Activated CD8-positive, alpha-beta memory T cell treated with anti-CD3 and anti-CD28 coated beads, Interleukin-2, amount 10 ng/mL, durations not matched to agents 7 days and 5 days (primary cell): ENCODE measurements at places on chromosomes 2 and 18.
A peak's percentile ranks its signal among the peaks of the same experiment; 100 is the strongest.

DNA sequence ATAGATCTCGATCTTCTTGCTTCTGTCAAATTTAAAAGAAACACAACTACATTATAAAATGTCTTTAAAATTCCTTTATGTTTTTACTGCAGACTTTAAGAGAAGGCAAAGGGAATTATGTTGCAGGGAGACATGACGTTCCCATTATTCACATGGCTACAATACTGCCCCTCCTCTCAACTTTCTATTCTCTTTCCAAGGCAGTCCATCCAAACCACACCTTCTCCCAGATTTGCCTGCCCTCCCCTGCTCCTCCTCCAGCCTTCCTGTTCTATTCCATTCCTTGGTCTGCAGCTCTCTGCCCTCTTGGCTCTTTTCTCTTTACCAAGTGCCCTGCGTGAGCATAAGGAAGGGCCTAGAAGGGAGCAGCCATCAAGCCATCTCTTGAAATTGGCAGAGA, 61.3 kb downstream of the NABP1 start:
- H3K27ac ChIP-seq = no peak overlapping the region
- no peak for DNase-seq
- peaks cover 19% of the 10 kb centered on the region for H3K27me3 ChIP-seq
- peaks cover 2% of the 10 kb centered on the region for H3K36me3 ChIP-seq

- no peaks in the 10 kb centered on the region for H3K27me3 ChIP-seq
- H3K4me1 ChIP-seq = peaks cover 80% of the 10 kb centered on the region
- no peak overlapping the region for H3K4me3 ChIP-seq
- DNase-seq = no peak
- H3K36me3 ChIP-seq = peaks cover 41% of the 10 kb centered on the region
- peak overlapping the region; percentile 17 for H3K27ac ChIP-seq
Observed at GRCh38 chr2:233416199-233416598, 61.9 kb downstream of the DGKD start.

DNA sequence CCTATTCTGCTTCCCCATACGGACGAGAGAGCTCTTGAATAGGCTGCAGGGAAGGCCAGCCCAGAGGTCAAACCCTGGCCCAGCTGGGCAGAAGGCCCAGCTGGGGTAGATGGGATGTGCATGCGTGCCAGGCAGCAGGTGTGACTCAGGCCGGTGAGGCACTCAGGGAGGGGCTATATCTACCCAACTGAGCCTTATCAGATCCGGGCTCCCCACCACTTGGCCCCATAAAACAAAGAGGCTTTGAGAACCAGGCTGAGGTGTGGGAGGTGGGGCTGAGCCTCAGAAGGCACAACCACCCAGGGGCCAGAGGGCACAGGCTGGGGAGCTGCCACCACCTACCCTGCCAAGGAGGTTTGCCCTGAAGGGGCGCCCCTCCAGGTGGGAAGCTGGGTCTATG, 8.0 kb upstream of the CFAP65 start:
- no peak overlapping the region for H3K27ac ChIP-seq
- H3K27me3 ChIP-seq = peaks cover 39% of the 10 kb centered on the region
- H3K4me1 ChIP-seq = no peaks in the 10 kb centered on the region
- no peak for DNase-seq
- no peak overlapping the region for H3K4me3 ChIP-seq

DNA sequence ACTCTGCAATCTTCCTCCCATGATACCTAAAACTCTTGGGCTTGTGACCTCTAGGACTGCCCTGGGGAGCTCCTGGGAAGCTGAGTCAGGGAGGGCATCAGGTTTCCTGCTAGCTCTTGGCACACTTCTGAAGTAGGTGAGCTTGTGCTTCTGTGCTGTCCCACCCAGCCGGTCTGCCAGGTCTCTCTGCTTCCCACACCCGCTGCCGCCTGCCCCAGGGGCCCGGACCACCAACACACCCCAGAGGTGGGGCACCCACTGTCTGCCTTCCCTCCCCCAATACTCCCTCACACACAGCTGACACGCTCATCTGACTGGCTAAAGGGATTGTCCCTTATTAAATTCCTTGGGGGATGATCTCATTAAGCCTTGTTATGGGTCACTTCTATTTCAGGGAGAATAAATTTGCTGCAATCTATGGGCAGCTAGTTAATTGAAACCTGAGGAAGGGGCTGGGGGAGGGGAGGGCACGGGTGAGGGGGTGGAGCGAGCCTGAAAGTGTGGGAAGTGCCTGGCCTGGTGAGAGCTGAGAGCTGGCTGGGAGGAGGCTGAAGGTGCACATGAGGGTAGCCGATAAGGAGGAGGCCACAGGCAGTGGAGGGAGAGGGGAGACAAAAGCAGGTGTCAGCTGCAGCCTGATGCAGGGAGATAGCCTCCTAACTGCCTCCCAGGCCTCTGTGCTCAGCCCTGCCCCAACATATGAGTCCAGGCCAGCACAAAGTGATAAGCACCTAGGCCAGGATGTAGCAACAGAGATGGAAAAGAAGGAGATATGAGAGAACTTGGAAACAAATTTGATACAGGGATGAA, 48.8 kb downstream of the HAUS1 start:
- H3K4me3 ChIP-seq = no peak overlapping the region
- H3K27me3 ChIP-seq = peaks cover 38% of the 10 kb centered on the region
- no peak overlapping the region for H3K27ac ChIP-seq
- H3K36me3 ChIP-seq = peaks cover 17% of the 10 kb centered on the region

GRCh38 chr2:201854221-201854801, 48.0 kb downstream of the CDK15 start:
- DNase-seq = no peak
- H3K4me3 ChIP-seq = no peak overlapping the region

- H3K27ac ChIP-seq = peak overlapping the region; percentile 8
- no peaks in the 10 kb centered on the region for H3K27me3 ChIP-seq
- no peaks in the 10 kb centered on the region for H3K36me3 ChIP-seq
Observed at GRCh38 chr18:48727681-48728080, 188.8 kb downstream of the CTIF start.

DNA sequence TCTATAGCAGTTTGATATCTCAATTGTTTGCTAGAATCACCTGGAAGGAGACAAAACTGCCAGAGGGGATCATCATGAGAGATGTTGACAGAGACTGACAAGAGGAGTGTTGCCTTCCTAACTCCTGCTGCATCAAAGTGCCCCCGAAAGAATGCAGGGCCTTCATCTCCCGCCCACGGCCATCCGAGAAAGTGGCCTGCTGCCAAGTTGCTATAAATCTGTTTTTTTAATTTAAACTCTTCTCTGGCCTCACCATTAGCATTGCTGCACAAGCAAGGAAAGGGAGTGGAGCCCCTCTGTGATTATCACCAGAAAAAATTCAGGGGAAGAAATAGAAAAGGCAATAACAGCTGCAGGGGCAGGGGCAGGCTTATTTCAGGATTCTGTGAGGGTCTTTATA, 238.1 kb upstream of the EPHA4 start:
- no peaks in the 10 kb centered on the region for H3K4me1 ChIP-seq
- no peaks in the 10 kb centered on the region for H3K27me3 ChIP-seq
- no peaks in the 10 kb centered on the region for H3K36me3 ChIP-seq
- no peak overlapping the region for H3K4me3 ChIP-seq
- H3K27ac ChIP-seq = no peak overlapping the region
- DNase-seq = no peak

DNA sequence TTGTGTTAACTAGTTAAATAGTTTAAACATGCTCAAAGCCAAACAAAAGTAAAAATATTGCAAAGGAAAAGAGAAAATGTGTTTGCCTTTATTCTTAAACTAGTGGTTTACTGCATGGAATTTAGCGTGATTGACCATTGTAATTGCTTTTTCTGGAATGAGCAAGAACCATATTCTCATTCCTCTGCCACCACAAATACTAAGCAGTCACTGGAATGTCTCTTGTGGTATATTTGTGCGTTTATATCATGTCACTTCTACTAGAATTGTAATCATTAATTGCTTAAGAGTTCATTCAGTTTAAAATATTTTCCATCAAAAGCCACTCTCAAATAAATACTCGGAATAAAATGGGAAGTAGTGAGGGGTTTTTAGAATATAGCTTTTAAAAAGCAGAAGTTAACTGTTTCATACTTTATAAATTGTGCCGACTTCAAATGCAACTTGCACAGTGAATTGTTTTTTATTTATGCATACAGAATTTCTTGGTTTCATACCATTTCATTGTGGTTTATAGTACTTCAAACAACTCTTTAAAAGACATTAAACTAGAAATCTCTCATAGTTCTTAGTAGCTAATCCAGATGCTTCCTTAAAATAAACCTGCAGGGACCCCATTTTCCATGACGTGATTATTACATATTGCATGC, 288.1 kb downstream of the EPHA4 start:
- H3K27ac ChIP-seq = no peak overlapping the region
- H3K27me3 ChIP-seq = no peaks in the 10 kb centered on the region
- no peaks in the 10 kb centered on the region for H3K4me1 ChIP-seq
- no peak for DNase-seq
- no peaks in the 10 kb centered on the region for H3K36me3 ChIP-seq

DNA sequence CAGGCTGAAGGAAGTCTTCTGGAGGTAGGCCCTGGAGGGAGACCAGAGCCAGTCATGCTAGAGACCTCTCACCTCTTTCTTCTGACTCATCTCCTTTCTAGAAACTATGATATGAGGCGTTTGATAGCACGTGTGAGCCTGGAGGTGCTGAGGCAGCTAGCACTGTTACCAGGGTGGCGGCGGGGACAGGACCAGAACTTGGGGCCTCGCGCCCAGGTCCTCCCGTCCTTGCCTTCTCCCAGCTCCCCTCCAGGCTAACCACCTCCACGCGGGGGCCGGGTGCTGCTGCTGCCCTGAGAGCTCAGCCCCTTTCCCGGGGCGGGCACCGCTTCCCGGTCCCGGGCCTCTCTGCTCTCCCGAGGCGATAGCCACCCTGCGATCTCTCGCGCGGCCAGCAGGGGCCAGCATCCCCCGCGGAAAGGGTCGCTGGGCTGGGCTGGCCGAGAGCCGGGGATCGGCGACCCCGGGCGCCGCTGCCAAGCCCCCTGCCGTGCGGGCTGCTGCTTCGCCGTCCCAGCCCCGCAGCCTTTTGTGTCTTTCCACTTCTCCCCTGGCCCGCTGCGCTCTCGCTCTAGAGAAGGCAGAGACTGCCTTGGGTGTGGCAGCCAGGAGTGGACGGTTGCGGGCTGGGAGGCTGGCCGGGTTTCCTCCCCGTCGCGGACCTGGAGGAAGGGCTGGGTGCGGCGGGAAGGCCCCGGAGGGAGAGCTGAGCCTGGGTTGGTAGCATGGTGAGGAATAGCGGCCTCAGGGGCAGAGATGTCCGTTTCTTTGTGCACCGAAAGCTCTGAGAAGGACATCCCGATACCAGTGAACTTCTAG, 49.1 kb downstream of the TMEM17 start:
- peaks cover 4% of the 10 kb centered on the region for H3K4me1 ChIP-seq
- no peaks in the 10 kb centered on the region for H3K36me3 ChIP-seq
- peaks cover 4% of the 10 kb centered on the region for H3K27me3 ChIP-seq
- peak overlapping the region; percentile 47 for H3K4me3 ChIP-seq
- no peak overlapping the region for H3K27ac ChIP-seq
- DNase-seq = peak; percentile 69

DNA sequence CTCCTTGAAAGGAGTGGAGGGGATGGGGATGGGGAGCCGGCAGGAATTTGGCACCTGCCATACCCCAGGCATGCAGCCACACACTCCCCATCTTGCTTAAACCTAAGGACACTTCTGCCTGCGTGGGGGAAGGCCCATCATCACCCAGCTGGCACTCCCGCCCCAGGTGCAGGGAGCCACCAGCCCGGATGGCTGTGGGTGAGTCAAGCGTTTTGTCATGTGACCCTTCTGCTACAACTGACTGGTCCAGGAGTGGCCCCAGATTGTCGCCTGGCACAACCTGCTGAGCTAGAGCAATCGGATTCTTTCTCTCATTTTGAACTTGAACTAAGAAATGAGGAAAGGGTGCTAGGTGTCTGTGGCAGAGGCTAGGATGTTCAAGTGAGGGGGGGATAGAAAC, 61.3 kb downstream of the TSN start:
- no peak overlapping the region for H3K27ac ChIP-seq
- H3K27me3 ChIP-seq = peaks cover 13% of the 10 kb centered on the region

DNA sequence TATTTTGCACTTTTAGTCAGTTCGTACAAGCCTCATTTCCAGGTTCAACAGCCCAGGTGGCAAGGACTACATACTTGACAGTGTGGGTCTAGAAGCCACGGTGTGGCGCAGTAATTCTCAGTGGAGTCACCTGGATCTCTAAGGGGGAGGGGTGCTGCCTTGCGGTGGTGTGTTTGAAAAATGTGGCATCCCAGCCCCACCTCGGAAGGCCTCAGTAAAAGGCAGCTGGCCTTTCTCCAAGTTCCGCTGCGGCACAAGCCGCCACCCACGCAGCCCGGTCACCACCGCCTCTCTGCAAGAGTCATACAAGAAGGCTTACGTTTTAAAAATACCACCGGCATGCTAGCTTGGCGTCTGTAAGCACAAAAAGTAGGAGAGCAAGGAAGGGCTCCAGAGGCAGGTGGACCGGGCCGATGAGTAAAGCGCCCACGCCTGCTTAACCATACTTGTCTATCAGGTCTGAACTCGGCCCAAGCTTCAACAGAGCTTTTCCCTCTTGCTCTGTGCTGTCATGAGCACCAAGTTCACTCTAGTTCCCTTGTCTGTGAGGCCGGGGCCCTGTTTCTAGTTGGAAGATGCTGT, 49.5 kb downstream of the SPRED2 start:
- peaks cover 19% of the 10 kb centered on the region for H3K4me1 ChIP-seq
- peak overlapping the region; percentile 3 for H3K4me3 ChIP-seq
- H3K36me3 ChIP-seq = no peaks in the 10 kb centered on the region

DNA sequence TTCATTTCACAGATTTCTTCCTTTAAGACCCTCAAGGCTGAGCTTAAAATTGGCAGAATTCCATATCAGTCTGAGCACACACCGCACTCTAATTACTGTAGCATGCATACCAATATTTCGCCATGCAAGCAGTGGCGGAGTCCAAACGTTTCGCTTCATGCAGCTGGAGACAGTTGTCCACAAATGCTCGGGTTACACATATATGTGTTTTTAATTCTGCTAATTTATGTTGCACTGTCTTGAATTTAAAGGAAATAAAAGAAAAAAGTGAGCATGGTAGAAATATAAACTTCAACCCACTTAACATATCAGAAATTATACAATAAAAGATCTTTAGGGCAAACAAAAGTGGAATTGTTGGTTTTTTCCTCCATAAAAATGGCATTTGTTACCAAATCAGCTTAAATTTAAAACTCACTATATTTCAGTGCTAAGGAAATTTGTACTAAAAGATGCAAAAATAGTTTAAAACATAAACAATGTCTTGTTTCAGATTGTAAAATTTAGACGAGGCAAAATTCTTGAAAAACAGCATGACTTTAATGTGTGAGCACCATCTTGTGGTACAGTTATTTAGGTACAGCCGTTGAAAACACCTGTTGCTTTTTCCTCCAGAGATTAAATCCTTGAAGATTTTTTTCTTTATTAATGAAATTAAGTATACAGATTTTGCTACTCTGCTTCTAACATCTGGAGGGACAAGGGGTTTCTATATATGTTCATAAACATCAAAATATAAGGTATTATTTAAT, 24.1 kb upstream of the KANSL1L start:
- DNase-seq = no peak
- H3K4me1 ChIP-seq = peaks cover 4% of the 10 kb centered on the region
- no peak overlapping the region for H3K27ac ChIP-seq
- no peak overlapping the region for H3K4me3 ChIP-seq
